ENCODE measurements at places on chromosomes 16 and 17.

GRCh38 chr17:38898291-38898679 is 27.1 kb upstream of the LASP1NB start:
- no peak for DNase-seq

DNA sequence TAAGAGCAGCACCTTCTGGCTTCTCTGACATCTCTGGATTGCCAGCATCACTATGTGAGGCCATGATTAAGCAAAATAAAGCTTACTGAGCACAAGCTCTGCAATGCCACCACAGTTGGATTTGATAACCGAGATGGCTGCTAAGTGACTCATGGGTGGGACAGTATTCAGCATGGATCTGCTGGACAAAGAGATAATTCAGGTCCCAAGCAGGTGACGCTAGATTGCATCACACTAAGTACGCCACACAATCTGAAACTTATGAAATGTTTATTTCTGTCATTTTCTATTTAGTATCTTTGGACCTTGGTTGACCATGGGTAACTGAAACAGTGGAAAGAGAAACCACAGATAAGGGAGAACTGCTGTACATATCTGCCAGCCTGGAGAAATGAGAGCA is 27.4 kb downstream of the CDRT15 start:
- DNase-seq, result no peak

DNA sequence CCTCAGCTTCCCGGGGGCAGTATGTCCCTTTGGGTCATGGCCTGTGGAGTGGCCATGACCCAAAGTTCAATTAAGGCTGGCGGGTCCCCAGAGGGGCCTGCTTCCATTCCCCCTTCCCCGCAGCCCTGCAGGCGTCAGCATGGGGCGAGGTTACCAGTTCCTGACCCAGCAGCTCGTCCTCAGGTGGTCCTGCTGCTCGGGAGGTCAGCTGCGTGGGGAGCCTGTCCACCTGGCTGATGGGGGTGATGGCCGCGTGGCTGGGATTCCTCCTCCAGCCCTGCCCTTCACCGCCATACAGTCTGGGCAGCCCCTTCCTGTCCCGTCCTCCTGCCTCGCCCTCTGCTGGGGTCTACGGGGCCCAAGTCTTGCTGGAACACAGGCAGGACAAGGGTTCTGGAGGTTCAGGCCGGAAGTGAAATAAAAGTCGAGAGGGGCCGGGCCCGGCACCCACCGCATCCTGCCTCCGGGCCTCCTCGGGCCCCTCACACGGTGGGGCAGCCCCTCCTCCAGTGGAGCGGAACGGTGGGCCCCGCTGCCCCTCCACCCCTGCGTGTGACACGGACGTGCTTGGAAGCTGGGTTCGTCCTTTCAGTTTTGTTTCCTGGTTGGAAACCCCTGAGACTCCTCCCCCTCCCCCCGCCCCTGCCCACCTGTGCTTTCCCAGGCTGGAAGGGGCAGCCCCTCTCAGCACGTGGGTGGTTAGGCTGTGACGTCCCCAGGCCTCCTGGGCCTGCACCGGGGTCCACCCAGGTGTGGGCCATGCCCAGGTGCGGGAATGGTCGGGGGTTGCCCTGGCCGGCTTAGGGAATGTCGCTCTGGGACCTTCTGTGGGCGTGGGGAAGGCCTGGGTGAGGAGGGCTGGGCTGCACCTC is 6.8 kb downstream of the UBALD2 start:
- DNase-seq, result peak; percentile 42

DNA sequence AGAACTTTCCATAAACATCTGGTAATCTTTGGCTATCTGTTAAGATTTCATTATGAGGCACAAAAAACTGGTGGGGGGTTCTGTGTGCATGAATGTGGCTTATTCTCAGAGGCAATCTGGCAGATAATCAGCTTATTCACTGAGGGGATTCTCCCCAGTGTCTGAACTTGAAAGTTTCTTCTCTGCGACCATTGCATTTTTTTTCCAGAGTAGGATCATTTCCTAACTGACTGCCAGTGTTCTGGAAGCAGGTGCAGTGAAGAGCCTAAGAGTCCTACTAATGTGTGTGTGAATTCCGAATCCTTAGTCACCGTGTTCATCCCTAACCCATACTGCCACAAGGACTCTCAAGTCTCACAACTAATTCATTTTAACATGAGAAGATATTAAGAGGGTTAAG is 64.9 kb upstream of the LRRC37A3 start:
- DNase-seq, result no peak

DNA sequence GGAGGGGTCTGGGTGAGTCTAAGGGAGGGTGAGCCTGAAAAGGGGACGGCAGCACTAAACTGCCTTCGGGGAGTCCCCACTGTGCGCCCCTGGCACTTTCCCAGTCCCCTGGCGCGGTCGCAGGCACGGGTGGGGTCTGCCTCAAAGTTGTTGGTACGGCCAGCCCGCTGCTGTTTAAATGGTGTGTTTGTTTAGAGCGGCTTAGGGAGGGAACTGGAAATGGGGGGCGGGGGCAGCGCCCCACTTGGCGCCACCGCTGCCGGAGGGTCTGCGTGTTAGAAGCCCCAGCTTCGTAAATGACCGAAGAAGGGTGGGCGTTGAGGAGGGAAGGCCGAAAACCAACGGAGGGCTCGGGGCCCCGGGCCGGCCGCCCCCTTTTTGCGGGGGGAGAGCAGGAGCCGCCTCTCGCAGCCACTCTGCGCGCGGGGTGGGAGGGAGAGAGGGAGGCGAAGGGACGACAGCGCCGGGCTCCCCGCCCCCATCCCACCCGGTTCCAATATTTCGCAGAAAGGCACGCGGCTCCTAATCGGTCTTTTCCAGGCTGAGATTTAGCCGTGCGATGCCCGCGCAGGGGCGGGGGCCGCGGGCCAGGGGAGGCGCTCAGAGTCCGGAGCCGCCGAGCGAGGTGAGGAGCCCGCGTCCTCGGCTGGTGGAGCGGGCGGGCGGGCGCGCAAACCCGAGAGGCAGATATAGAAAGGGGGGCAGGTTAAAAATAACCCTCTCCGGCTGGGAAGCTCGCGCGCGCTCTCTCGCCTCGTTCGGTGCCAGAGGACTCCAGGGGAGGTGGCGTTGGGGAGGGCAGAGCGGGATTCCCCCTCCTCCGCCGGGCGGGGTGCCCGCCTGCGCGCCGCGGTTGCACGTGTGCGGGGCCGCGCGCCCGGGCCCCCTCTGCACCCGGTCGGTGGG is 54.9 kb downstream of the SREBF1 start:
- DNase-seq, result no peak

- DNase-seq, result no peak
These were observed 21.1 kb downstream of the IST1 start for GRCh38 chr16:71916397-71916920.

DNA sequence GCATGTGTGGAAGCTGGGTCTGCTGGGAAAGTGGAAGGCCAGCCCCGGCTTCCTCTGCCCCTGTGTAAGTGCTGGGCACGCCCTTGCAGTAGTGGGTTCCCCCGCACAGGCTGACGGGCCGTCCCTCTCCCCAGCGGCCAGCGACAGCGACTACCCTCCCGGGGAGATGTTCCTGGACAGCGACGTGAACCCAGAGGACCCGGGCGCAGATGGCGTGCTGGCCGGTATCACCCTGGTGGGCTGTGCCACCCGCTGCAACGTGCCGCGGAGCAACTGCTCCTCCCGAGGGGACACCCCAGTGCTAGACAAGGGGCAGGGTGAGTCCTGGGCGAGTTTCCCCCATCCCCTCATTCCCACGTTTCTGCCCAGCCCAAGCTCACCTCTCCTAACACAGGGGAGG is 5.5 kb downstream of the NME3 start:
- DNase-seq, result no peak

- DNase-seq, result no peak
These were observed 142.6 kb downstream of the WSCD1 start for GRCh38 chr17:6212766-6213165.

DNA sequence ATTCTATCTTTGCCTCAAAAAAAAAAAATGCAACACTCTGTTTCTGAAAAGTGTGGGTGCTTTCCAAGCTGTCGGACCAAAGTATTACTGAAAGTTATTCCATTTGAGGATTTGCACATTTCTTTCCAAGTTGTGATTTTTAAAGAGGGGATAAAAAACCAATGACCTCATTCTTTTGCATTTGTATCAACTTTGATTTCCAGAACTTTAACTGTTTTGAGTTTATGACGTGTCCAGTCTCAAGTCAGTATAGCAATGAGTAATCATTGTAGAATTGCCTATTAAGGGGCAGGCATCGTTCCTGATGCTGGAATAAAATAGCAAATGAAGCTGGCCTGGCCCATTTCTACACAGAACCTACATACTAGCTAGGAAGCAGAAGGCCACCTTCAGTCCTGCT is 229.6 kb upstream of the RBFOX1 start:
- DNase-seq, result no peak

- DNase-seq, result no peak
These were observed 2.0 kb downstream of the TK1 start for GRCh38 chr17:78184868-78185267.

GRCh38 chr17:35684055-35684802 is 47.2 kb upstream of the RASL10B start:
- no peak for DNase-seq

DNA sequence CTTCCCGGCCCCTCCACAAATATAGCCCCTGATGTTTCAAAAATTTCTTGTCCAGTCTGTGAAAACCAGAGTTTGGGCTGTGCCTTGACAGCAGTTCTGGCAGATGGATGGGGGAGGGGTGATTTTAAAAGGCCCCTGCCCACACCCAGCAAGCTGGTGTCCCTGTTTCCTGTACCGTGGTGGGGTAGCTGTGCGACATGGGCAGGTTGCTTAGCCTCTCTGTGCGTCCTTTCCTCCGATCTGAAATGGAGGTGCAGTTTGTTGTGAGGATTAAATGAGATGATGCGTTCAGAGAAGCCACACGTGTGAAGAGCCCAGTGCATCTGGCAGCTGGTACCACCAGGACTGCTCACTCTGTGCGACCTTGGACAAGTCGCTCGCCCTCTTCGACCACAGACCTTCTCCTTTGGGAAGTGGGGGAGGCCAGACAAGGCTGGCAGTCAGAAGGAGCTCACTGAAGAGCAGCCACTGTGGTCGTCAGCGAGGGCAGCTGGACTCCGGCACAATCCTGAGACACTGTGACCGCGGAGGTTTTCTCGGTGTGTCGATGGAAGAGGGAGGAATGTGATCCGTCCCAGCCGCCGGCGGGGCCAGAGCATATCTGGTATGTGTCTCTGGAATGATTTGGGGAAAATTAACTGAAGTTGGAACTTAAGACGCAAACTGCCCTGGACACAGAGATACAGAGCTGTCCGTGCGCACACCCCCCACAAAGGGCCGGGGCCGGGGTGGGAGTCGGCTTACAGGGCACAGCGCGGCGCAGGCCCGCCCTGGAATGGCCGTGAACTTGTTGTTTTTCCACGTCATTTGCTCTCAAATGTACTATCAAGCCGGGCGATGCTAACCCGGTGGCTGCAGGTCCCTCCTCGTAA is 721 bp upstream of the WFIKKN2 start:
- DNase-seq, result no peak

GRCh38 chr17:71458322-71458721 is 662.5 kb upstream of the SOX9 start:
- no peak for DNase-seq

DNA sequence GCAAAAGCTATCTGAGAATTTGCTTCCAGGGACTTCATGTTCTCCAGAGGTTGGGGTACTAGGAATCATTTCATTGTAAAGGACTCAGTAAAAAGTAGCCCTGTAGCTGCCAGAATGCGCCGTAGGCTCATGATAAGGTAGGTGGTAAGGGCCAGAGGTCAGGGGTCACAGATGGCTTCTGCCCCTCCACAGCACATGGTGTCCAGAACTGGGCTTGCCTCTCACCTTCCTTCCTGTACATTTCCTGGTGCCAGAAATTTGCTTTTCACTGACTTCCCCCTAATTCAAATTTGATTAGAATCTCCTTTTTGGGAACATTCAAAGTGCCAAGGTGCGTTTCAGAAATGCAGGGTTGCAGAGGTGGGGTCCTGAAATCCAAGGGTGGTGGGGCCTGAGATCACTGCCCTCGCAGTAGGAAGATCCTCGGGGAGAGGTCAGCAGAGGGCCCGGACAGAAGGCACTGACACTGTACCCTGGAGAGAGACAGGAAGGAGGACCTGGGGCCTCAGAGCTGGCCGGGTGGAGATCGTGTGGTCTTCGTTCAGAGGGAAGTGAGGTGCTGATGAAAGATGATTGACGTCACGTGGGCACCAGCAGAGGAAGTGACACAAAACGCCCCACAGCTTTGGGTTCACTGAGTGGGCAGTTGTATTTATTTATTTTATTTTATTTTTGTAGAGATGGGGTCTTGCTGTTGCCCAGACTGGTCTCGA is 25.5 kb upstream of the METRNL start:
- DNase-seq, result peak; percentile 22

DNA sequence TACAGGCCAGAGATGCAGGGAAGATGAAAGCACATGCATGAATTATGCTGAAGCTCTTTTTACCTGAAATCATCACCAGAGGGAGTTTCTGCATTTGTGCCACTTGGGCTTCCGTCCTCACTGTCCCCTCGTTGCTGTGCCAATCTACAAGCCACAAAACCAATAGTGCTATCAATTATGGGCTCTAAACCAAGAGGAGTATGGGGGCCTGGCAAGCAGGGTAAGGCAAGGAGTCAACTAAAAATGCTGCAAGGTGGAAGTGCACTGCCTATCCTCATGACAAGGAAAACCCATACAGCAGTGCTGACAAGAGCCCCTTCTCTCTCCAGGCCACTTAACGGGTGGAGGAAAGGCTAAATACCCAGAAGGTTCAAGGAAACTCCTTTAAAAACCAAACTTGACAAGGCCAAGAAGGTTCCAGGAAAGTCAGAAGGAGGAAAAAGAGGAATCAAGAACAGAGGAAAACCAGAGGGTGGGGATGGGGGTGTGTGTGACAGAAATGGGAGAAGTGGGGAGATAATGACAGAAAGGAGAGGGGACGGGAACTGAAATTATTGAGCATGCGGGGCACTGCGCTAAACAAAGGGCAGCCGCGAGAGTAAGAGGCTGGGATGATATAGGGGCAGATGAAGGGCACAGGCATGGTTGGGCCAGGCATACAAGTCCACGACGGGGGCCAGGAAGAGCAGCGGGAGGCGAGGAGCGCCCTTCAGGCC is 674 bp downstream of the C17orf75 start:
- no peak for DNase-seq

- no peak for DNase-seq
These were observed 315.4 kb downstream of the MAP2K6 start for GRCh38 chr17:69729944-69730343.

DNA sequence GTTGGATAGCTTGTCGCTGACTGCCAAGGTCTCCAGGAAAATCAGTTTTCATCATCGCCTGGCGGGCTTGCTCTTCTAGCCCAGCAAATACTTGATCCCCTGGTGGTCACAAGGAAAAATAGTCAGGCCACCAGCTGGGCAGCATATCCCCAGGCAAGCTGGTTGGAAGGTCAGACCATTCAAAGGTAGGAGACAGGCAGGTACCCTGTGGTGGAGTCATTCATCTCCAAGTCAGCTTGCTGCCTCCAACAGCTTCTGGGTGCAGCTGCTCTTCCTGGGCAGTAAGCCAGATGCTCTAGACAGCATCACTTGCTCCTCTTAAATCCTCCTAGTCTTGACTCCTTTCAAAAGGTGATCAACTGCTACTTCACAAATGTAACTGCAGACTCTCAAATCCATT is 16.0 kb downstream of the ZNF821 start:
- no peak for DNase-seq

DNA sequence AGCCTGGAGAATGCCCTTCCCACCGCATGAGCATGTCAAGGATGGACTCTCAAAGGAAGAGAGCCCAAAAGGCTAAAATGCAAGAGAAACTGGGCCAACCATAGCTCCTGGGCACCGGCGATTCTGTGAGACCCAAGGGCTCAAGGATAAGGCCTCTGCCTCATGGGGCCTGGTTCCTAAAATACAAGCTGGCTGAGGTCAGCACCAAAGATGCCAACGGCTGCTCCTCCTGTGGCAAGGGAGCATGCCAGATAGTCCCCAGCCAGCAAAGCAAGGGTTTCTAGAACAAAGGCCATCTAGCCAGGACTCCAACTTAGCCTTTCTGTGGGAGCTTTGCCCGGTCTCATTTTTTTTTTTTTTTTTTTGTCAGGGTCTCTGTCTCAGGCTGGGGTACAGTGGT is 20.1 kb downstream of the GPRC5B start:
- no peak for DNase-seq

All from stimulated activated CD8-positive, alpha-beta memory T cell treated with anti-CD3 and anti-CD28 coated beads, Interleukin-12 subunit alpha, Interleukin-12 subunit beta, amount 100 ng/mL, for 1 hour (primary cell).